ENCODE measurements at places on chromosomes 7 and 10.

- no peak for DNase-seq
Measured at GRCh38 chr7:77447616-77448015, 31.5 kb upstream of the GSAP start.

DNA sequence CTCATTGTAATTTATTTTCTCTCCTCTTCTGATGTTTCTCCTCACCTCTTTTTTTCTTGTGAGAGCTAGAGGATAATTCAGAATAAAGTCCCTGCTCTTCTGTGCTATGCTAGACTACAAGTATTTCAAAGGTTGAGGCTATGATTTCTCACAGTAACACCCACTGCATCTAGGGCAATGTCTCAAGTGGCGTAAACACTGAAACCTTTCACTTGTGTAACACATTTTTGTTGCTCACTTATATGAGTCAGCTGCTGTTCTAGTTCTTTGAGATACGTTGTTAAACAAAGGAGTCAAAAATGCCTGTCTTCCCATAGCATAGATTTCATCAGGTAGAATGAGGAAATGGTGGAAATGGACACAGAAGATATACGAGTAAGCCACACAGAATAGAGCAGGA, 305.1 kb upstream of the PITRM1 start:
- DNase-seq, result no peak

DNA sequence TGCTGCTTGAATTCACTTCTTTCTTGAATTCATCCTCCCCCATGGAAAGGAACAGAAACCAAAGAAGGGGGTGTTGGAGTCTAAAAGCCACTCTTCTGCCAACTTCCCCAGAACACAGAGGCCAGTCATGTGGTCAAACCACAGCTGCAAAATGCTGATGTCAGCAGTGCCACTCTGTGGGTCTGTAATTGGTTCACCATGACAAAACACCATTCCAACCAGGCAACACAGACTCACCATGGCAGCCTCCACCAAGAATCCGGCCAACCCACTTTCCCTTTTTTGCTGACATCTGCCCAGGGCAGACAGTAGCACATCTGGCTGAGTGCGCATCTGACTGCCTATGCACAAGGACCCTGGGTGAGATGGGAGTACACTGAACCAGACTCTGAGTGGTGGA, 16.8 kb downstream of the OSBPL3 start:
- no peak for DNase-seq

GRCh38 chr10:49398000-49398861, 2.3 kb upstream of the DRGX start:
- DNase-seq, result no peak

DNA sequence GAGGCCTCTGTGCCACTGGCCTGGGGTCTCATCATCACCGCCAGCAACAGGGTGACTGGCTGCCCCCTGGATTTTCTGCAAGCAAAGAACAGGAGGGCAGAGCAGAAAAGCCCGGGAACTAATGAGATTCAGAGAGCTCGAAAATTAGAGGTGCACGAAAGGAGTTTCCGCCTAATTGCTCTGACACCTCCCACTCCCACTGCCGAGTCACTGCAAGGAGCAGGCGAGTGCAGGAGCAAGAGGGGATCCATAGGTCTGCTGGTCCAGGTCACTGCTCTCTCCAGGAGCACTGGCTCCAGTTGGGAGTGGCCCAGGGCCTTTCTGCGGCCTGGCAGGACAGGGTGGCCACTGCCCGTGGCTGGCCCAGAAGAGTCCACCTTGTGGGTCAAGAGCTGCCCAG, 276.2 kb downstream of the KCNMA1 start:
- no peak for DNase-seq

- no peak for DNase-seq
Measured at GRCh38 chr10:92839191-92840085, 8.9 kb upstream of the EXOC6 start.

DNA sequence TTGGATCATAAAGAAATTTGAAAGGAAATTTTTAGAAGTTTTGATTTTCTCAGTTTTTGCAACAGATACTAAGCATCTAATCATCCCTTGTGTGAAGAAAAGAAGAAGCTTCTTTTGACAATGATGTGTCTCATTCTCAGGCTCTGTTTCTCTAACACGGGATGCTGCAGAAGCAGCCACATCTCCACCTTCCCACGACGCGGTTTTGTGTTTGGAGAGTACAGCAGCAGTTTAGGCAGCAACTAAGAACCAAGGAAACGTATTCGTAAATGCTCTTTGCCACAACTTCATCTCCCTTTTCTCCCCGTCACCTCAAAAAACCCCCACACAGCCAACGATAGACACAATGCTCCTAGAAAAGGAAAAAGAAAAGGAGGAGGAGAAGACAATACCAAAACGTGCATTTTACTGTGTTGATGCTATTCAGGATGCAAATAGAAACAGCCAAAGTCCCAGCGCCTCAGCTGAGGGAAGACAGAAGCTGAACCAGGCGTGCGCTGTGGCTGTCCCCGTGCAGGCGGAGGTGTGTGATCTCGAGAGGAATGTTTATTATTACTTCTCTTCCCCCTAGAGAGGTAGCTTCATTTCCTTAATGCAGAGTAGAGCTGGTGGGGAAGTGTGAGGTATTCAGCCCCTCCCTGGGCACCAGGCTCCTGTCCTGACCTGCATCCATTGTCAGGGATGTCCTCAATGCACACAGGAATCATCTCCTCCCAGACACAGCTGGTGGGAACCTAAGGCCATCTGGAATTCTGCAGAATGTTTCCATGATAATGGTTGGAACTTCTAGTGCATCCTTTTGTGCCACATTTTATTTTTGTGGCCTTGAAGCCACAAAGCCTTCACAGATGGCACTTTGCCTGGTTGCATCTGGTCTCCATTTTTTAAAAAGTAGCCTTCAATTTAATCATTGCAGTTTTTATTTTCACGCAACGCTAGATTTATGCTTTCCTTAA, 174.6 kb upstream of the KLF6 start:
- no peak for DNase-seq

- DNase-seq, result no peak
Measured at GRCh38 chr7:106615808-106616707, 44.9 kb downstream of the CCDC71L start.

- DNase-seq, result no peak
Measured at GRCh38 chr10:21078410-21079329, 181.6 kb upstream of the NEBL start.

DNA sequence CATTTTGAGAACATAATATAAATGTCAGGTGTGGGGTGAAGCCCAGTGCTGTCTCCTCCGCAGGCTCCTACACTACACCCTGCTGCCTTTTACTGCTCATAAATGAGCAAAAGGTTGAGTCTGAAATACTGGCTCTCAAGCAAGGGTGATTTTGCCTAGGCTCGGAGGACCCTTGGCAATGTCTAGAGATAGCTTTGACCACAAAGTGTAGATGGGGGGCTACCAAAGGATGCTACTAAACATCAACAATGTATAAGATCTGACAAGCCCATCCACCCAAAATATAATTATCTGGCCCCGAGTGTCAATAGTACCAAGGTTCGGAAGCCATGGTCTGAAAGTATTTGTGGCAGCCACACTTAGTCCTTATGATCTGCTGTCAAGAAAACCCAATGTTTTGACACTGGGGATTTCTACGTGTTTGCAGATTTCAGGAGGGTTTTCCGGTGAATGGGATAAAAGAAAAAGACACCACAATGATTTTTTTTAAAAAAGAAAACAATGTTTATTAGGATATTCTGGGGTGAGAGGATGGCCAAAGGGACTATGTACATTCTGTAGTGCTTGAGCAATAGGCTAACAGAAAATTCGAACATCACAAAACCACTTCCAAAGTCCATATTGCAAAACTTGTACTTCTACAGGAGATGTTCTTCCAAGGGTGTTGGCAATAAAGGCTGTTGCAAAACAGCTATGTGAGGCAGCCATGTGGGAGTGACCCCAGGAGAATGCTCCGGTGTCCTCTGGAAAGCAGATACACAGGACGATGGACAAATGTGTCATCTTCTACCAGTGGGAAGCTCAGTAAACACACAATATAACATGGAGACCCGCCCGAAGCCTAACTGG, 216.3 kb downstream of the GFRA1 start:
- DNase-seq, result no peak

GRCh38 chr10:93072225-93072712, 1.4 kb upstream of the CYP26A1 start:
- no peak for DNase-seq

GRCh38 chr10:51867956-51868355, 168.6 kb upstream of the CSTF2T start:
- no peak for DNase-seq

- DNase-seq, result no peak
Measured at GRCh38 chr10:120650705-120651399, 193.8 kb downstream of the PLPP4 start.

GRCh38 chr10:69123306-69123746, 652 bp upstream of the VPS26A start:
- no peak for DNase-seq

DNA sequence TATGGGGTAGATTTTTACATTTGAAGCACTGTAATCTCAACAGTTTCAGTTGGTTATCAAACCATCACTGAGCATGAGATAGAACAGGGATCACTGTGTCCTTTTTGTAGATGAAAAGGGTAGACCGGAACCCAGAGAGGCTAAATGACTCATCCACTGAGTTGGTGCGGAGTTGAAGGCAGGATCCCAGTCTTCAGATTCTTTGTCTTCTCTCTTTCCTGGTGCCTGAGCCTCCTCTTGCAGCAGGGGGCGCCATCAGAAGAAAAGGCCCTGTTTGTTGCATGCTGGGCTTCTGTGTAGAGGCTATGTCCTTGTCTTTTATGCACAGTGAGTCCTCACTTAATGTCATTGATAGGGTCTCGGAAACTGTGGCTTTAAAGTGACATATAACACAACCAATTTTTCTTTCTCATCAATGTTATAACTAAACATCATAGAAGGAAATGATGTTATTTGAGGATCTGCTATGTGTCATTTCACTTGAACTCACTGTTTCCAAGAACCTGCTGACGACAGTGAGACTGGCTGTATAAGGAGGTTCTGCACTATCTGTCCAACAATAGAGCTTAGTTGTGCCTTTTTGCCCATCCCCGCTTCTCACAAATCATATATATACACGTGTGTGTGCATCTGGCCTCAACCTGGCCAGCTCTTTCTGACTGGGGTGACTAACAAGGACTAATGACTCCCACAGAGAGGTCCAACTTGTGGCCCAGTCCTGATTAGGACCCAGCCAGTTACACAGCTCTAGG, 14.3 kb downstream of the ZNF282 start:
- no peak for DNase-seq

DNA sequence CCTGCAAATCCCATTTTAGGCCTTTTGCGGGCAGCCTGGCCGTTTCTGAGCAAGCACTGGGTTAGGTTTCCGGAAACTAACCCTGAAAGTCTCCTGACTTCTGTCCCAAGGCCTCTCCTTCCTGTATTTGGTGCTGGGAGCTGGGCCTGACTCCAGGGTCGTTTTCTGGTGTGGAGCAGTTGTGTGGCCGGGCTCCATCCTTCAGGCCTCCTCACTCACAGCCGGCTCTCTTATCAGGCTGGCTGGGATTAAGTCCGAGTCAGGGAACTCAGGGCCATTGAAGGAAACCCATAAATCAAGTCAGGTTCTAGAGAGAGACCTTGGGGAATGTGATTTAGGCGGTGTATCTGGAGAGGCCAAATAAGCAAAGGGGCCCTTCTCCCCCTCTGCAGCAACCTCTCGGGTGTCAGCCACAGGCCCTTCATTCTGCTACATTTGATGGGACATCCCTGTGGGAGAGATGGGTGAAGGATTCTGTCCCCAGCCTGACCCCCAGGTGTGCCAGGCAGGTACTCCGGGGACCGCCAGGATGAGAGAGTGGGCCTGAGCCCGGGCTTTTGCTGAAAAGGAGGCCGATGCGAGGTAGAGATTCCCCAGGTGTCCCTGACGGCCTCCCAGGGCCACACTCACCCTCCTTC, 3.3 kb downstream of the GATA3 start:
- no peak for DNase-seq

GRCh38 chr7:29926216-29926615, 63.4 kb downstream of the SCRN1 start:
- no peak for DNase-seq

DNA sequence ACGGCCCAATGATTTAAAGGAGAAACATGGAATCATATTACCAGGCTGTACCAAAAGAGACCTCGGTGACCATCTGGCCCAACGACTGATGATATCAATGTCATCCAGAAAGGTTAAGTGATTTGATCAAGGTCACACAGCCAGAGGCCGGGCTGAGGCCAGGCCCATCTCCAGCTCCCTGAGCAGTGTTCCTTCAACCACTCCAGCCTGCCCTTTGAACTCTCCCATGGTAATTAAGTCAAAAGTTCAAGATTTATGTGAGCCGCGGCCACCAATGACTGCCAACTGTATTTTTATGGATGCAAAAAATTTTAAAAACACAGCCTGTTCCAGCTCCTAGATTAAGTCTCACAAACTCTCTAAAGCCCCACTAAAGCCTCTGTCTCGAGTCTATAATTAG, 41.8 kb downstream of the FGFR2 start:
- DNase-seq, result no peak

DNA sequence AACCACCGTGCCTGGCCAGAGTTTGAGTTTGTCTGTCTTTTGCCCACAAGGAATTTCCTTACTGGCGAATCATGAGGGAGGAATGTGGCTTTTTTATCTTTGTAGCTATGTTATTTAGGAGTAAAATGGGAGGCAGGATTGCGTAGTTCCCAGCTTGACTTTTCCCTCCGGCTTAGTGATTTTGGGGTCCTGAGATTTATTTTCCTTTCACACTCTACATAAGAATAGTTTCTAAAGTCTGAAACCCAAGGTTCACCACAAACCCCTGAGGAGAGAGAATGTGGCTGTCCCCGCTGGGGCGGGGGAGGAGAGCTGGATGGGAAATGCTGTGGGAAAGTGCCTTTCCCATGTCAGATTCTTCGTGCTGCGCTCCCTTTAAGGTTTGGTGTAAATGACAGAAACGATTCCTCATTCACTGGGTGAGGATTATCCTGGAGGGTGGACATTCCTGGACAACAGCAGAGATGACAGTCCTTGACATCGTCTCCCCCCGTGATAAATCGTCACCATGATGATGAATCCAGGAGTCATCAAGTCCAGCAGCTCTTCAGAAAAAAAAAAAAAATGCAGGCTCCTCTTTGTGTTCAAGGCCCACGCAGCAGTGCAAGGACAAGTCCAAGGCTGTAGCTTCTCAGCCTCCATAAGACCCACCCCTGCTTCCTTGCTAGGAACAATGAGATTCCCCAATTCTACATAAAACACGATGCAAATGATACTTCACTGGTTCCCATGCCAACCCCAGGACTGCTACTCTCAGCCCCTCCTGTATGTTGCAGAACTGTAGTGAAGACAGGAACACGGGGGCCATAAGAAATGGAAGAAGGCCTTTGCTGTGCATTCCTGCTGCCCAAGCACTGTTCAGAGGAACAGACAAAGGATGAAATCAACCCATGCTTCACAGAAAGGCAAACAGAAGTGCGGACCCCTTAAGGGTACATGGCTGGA, 233.1 kb downstream of the CCDC3 start:
- no peak for DNase-seq

GRCh38 chr10:22727663-22728062, 13.3 kb upstream of the PIP4K2A start:
- DNase-seq, result no peak

GRCh38 chr7:44497155-44498027, 6.9 kb upstream of the NUDCD3 start:
- DNase-seq, result no peak

- DNase-seq, result no peak
Measured at GRCh38 chr7:144771174-144771573, 64.7 kb downstream of the TPK1 start.

GRCh38 chr7:22121702-22122474, 176.2 kb upstream of the CDCA7L start:
- DNase-seq, result no peak

GRCh38 chr7:119905495-119905894, 367.5 kb upstream of the KCND2 start:
- no peak for DNase-seq

Measured in cortex of kidney (tissue), 1 donor.